Right lobe of liver (tissue), 6 donors: ENCODE measurements at places on chromosomes 13 and 19. TPM values are rescaled to one million over a fixed set of nuclear protein-coding genes. Genes with fewer than 3 reads are reported as not detected.
A peak's percentile ranks its signal among the peaks of the same experiment; 100 is the strongest.

TEX26 gene
- not detected for total RNA-seq

CLEC17A gene
- not detected for total RNA-seq

C19orf38 gene
- total RNA-seq = 0.58 TPM

- DNase-seq = no peak
Observed at GRCh38 chr19:10712045-10712444, 5.8 kb upstream of the DNM2 start.

GRCh38 chr13:97539651-97540610 is 106.0 kb downstream of the RAP2A start:
- DNase-seq = no peak

DNA sequence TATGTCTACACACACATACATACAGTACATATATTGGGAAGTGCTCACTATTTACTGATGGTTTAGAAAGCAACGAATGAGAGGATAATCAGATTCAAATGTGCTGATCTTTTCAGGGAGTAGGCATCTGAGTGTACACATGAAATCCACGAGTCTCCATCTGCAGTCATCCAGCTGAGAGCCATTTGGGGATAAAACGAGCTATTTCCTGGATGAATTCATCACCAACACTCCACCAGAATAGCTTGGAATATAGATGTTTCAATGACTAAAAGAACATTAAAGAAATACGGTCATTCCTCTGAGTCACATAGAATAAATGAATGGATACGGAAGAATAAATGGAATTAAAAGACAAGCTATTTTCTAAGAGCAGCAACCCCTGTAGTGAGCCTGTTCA is 721.6 kb upstream of the ARGLU1 start:
- DNase-seq = no peak

- no peak for DNase-seq
Observed at GRCh38 chr13:20923272-20923671, 20.7 kb upstream of the XPO4 start.

DNA sequence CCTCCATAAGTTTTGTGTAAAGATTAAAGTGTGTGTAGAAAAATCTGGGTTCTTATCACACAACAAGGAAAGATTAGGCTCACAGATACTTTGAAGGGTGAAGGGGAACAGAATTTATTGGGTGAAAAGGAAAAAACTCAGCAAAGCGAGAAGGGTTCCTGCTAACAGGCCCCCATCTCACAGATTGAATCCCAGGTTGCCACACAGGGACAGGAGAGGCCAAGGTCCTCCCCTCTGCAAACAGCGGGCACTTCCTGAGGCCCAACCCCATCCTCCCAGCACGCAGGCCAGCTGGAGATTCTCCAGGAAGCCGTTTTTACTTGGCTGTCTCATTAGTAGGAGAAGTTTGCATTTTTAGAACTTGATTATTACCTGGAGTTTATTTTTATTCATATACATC is 15.2 kb upstream of the ERCC5 start:
- peak; percentile 87 for DNase-seq
